Small intestine (tissue), 16 donors: ENCODE measurements at places on chromosomes 12 and 14. TPM values are rescaled to one million over a fixed set of nuclear protein-coding genes. Genes with fewer than 3 reads are reported as not detected.

GRCh38 chr14:93719256-93719655, 69.0 kb downstream of the PRIMA1 start:
- H3K4me1 ChIP-seq: no peaks in the 10 kb centered on the region
- H3K4me3 ChIP-seq: no peak overlapping the region
- no peaks in the 10 kb centered on the region for H3K27me3 ChIP-seq
- DNase-seq: no peak
- H3K27ac ChIP-seq: no peak overlapping the region

GRCh38 chr14:25933731-25934130, 664.1 kb downstream of the NOVA1 start:
- DNase-seq: no peak
- H3K36me3 ChIP-seq: no peaks in the 10 kb centered on the region
- no peak overlapping the region for H3K4me3 ChIP-seq
- H3K27me3 ChIP-seq: no peaks in the 10 kb centered on the region

GRCh38 chr14:41404126-41404525, 202.6 kb upstream of the LRFN5 start:
- H3K27ac ChIP-seq: no peak overlapping the region
- H3K27me3 ChIP-seq: no peaks in the 10 kb centered on the region
- DNase-seq: no peak

- H3K36me3 ChIP-seq: no peaks in the 10 kb centered on the region
- H3K4me3 ChIP-seq: no peak overlapping the region
- no peaks in the 10 kb centered on the region for H3K27me3 ChIP-seq
- DNase-seq: no peak
Observed at GRCh38 chr14:62234849-62235248, 472.6 kb downstream of the SNAPC1 start.

GRCh38 chr14:68807987-68808386, 15.1 kb upstream of the ZFP36L1 start:
- H3K27ac ChIP-seq: no peak overlapping the region
- H3K4me3 ChIP-seq: no peak overlapping the region
- no peaks in the 10 kb centered on the region for H3K27me3 ChIP-seq
- peaks cover 2% of the 10 kb centered on the region for H3K36me3 ChIP-seq

GRCh38 chr12:70052931-70053497, 190.2 kb upstream of the CNOT2 start:
- H3K4me1 ChIP-seq: peaks cover 2% of the 10 kb centered on the region
- no peaks in the 10 kb centered on the region for H3K27me3 ChIP-seq
- H3K4me3 ChIP-seq: no peak overlapping the region
- H3K27ac ChIP-seq: peak overlapping the region; percentile 56

DNA sequence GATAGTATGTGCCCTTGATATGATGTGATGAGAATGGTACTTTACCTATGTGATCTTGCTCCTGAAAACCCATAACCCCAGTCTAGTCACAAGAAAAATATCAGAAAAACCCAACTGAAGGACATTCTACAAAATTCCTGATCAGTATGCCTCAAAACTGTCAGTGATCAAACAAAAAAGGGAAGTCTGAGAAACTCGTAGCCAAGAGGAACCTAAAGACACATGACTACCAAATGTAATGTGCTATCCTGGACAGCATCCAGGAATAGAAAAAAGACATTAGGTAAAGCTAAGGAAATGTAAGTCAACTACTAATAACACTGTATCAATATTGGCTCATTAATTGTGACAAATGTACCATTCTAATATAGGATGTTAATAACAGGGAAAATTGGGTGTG, 4.1 kb upstream of the WIF1 start:
- peaks cover 4% of the 10 kb centered on the region for H3K27me3 ChIP-seq
- H3K4me1 ChIP-seq: no peaks in the 10 kb centered on the region
- H3K36me3 ChIP-seq: no peaks in the 10 kb centered on the region
- DNase-seq: no peak
- H3K27ac ChIP-seq: no peak overlapping the region

DNA sequence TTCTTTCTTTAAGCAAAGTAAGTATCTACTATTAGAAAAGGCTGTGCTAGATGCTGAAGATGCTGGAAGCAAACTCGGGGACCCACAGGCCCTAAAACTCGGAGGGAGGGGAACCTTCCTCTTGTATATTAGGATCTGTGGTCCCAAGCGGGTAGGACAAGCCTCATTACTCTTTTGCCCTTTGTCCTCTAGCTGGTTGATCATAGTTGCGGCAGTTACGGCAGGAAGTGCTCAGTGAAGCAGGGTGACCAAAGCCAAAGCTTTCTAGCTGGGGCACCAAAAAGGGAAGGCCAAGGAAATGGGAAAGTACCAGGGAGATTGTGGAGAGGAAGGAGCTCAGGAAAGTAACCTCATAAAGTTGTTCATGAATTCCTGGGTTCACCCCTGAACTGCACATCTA, 76.3 kb downstream of the SCFD1 start:
- no peaks in the 10 kb centered on the region for H3K27me3 ChIP-seq
- no peak overlapping the region for H3K4me3 ChIP-seq
- peaks cover 3% of the 10 kb centered on the region for H3K36me3 ChIP-seq
- no peak overlapping the region for H3K27ac ChIP-seq
- DNase-seq: peak; percentile 25

DNA sequence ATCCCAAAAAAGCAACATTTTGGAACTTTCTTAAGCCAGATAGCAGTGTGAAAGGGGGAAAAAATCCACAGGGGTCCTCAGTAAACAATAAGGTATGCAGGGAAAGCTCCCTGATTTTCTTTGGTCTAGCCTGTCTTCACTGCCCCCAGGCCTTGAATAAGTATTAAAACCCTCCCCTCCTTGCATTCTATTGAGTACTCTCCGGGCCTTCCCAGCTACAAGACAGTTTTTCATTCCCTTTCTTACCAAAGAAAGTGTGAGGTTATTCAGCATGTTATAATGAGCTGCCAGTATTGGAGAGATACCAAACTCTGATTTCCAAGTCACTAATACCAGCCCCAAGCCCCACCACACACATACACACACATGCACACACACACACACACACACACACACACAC, 59.8 kb upstream of the KIF21A start:
- no peak for DNase-seq
- no peaks in the 10 kb centered on the region for H3K4me1 ChIP-seq
- no peaks in the 10 kb centered on the region for H3K36me3 ChIP-seq
- no peaks in the 10 kb centered on the region for H3K27me3 ChIP-seq
- no peak overlapping the region for H3K4me3 ChIP-seq
- no peak overlapping the region for H3K27ac ChIP-seq

GRCh38 chr14:92471919-92472318, 41.7 kb upstream of the RIN3 start:
- DNase-seq: peak; percentile 68
- no peaks in the 10 kb centered on the region for H3K4me1 ChIP-seq
- H3K4me3 ChIP-seq: no peak overlapping the region
- H3K36me3 ChIP-seq: no peaks in the 10 kb centered on the region
- H3K27me3 ChIP-seq: no peaks in the 10 kb centered on the region
- no peak overlapping the region for H3K27ac ChIP-seq

DNA sequence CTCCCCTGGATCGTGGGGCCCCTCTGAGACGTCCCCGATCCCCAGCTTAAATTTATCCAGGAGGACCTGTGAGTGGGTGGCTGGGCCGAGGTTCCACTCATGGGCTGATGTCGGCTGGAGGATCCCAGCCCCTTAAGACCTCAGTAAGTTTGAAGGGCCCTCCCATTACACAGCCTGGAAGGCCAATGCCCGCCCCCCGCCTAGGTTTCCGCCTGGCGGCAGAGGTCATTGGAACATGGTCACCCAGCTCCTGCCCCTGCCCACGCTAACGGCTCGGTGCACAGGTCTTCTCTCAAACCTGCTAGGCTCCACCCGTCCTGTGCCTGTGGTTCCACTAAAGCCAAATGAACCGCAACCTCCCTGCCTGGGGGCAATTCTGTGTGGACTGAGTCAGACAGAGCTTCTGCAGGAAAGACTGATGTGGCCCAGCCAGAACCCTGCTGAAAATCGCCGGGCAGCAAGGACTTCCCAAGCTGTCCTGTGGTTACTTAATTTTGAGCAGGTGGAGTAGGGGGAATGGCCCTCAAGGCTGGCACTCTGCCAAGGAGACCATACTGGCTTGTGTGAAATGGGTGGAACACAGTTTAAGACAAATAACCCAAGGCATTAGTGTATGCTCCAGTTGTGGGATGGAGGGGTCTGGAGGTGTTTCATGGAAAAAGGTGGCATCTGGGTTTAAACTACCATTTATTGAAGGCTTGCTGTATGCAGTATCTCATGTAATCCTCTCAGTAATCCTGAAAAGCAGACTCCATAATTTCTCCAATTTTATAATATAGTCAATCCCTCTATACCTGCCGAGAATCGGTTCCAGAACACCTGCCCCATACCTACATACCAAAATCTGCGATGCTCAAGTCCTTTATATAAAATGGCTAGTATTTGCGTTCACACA, 903 bp upstream of the NT5DC3 start:
- no peaks in the 10 kb centered on the region for H3K36me3 ChIP-seq
- peak overlapping the region; percentile 0 for H3K27ac ChIP-seq
- DNase-seq: peak; percentile 36
- peaks cover 6% of the 10 kb centered on the region for H3K4me1 ChIP-seq
- H3K4me3 ChIP-seq: no peak overlapping the region

DNA sequence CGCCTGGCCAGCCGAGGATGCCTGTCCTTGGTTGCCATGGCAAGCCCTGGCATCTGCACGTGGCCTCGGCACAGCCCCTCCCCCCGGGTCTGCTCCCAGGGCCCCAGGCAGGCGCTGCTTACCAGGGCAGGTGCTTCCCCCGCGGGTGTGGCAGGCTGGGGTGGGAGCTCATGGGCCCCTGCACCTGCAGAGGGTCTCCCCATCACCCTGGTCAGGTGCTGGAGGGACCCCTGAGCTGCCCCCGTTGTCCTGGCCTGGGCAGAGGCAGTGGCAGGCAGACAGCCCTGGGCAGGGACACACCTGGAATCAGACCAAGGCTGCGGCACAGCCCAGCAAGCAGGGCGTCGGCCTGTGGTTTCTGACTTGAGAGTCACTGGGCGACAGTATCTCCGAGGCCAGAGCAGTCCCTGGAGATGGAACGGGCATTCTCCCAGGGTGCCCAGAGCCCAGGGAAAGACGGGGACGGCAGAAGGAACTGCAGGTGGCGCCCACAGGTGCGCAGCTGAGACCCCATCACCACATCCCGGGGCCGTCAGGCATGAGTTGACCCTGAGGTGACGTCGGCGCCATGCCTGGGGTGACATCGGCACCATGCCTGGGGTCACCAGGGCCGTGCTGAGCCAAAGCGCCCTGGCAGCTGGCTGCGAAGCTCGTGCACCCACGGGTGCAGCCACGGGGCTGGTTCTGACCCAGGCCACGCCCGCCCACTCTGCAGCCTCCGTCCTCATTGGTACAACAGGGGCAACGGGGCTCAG, 56.1 kb upstream of the FBRSL1 start:
- H3K4me3 ChIP-seq: no peak overlapping the region
- H3K36me3 ChIP-seq: no peaks in the 10 kb centered on the region
- H3K27ac ChIP-seq: no peak overlapping the region
- H3K27me3 ChIP-seq: peaks cover 6% of the 10 kb centered on the region

CLEC7A gene
- polyA plus RNA-seq: 7.2 TPM

FKBP3 gene
- 106 TPM for polyA plus RNA-seq

HSPB8 gene
- 6.8 TPM for polyA plus RNA-seq

TMX1 gene
- polyA plus RNA-seq: 5.6 TPM

ABCD2 gene
- polyA plus RNA-seq: 0.06 TPM
